Stimulated activated CD8-positive, alpha-beta memory T cell treated with anti-CD3 and anti-CD28 coated beads, Interleukin-15, amount 100 ng/mL, for 1 hour (primary cell): ENCODE measurements at places on chromosomes 3 and 15.

DNA sequence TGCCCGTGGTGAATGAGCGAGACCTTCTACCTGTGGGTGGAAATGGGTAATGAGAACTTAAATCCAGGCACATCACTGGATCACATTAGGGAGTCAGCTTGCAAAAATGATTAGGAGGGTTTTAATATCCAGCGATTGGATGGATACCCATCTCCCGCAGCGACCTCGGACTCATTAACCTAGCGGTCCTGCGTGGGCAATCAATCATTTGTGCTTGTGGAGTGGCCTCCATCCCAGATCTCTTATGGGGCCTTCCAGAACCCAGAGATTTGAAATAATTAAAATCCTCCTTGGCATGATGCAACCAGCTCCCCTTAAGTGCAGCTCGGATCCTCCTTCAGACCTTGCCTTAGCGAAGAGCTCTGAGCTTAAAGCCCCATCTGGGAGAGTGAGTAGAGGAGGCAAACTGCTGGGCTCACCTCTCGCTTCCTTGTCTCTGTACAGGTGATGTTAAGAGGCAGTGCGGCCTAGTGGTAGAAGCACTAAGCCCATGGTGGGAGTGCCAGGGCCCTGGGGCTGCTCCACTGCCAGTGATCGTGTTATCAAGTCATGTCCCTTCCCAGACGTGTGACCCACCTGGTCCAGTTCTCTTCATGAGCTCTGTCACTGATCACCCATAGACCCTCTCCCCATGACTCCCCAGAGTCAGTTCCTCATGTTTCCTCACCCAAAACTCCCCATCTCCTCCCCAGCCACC is 285.2 kb upstream of the TLE3 start:
- no peak for DNase-seq

DNA sequence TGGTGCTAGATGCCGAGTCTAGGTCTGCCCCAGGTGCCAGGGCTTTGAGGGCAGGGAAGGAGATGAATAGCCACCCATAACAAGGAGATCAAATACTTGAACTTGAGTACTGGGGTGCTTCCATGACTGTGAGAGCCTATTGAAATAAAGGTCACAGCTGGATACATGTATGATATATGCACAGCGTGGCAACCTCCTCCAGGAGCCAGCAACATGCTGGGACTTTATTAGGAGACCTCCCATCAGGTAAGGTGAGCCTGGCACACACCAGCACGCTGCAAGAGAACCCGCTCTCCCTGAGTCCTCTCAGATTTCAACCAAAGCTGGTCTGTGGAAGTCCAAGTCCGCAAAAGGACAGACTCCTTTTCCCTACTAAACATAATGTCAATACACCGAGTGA is 10.5 kb upstream of the HES1 start:
- DNase-seq: no peak

DNA sequence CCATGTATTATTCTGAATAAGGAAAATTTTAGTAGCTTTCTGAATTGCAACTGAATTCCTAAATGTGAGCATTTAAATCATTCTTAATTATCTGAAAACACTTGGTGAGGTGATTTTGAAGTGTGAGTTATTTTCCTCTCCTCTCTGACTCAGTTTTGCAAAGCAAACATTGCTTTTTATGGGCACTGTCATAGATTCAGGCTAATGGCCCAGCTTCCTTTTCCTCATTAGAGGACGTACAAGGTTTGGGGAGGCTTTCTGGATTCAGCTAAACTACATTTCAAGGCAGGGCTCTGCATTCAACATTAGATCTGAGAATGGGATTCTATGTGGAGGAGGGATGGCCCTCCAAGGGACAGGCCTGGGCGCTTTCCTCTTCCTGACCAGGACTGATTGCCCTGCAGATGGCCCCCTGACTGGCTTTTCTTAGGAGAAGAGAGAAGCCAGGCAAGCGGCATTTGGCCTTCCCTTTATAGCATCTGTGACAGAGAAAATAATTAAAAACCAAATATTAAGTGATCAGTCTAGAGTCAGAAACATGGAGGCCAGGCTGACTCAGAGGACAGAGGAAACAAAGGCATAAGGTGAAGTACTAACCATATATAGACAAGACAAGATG is 53.0 kb upstream of the STXBP5L start:
- DNase-seq: no peak

- no peak for DNase-seq
Observed at GRCh38 chr3:152043620-152044019, 170.2 kb downstream of the SUCNR1 start.

DNA sequence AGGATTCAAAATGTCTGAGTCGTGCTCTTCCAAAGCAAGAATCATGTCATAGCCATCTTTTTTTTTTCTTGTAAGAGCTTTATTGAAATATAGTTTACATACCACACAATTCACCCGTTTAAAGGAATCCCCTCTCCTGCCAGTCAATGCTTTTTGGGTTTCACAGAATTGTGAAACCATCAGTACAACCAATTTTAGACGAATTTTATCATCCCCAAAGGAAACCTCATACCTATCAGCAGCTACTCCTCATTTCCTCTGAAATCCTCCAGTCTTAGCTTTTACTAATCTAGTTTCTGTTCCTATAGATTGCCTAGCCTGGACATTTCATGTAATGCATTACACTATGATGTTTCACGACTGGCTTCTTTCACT is 39.6 kb downstream of the ADIPOQ start:
- DNase-seq: no peak

DNA sequence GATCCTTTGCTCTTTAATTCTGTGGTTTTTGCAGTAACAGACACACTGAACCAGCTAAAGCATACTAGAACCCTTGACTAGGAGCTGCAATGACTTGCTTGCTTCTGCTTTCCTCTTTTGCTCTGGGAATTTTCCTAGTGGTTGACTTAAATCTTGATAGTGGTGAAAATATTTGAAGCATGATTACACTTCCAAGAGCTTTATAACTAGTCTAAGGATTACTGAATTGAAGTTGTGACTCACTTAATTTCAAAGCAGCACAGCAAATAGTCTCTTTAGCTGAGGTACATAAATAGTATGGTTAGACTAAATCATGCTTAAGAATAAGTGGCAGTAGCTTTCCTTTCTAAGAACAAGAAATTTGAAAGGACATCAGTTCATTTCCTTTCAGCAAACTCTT is 513.5 kb upstream of the GBE1 start:
- no peak for DNase-seq

GRCh38 chr3:131795390-131796090 is 239.3 kb downstream of the CPNE4 start:
- no peak for DNase-seq

DNA sequence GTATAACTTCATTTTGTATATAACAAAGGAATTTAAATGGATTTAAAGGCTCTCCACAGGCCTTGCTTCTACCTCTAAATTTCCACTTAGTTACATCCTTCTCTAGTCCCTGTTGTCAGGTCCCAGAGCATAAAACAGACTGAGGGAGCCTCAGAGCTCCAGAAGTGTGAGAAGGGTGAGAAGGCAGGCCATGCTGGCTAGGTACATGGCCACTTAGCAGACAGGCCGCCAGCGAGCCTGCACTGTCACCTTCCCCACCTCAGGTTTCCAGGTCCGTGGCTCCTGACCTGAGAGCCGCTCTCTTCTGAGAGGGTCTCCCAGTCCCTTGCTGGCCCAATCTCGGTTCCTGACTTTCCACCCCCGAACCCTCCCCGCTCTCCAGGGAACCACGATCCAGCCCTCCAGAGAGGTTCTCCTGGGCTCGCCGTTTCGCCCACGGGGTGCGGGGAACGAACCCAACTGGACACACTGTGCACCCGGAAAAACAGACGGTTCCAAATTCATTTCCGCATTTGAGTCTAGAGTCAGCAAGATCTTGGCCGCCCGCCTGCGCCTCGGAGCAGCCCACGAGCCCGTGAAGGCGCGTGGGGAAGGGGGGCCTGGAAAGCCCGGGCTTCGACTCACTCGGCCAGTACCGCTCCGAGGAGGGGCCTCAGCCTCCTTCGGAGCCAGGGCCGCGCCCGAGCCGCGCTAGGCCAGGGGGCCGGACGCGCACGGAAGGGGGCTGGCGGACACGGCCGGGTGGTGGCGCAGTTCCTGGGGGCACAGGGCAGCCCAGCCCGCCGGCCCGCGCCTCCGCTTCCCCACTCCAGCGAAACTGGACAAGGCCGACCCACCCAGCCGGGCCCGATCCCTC is 16.7 kb upstream of the SOX2 start:
- no peak for DNase-seq

DNA sequence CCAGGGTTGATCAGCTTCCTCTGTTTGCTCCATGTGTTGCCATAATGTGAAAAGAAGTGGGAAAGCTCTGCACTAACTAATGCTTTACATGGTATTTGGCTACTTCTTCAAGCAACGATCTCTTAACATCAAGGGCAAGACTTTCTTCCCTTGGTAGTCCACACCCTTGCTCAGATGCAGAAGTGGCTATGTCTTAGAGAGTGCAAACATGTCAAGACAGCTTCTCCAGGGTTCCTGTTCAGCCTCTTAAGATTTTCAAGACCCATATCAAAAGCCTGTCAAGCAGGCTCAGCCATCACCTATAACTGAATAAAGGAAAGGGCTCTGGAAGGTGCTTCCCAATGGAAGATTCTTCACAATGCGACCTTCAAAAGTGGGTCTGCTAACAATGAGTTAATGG is 64.8 kb upstream of the CSTA start:
- DNase-seq: no peak

GRCh38 chr3:33054100-33055092 is 42.5 kb downstream of the GLB1 start:
- DNase-seq: no peak

GRCh38 chr3:79884354-79884753 is 116.6 kb upstream of the ROBO1 start:
- DNase-seq: no peak

DNA sequence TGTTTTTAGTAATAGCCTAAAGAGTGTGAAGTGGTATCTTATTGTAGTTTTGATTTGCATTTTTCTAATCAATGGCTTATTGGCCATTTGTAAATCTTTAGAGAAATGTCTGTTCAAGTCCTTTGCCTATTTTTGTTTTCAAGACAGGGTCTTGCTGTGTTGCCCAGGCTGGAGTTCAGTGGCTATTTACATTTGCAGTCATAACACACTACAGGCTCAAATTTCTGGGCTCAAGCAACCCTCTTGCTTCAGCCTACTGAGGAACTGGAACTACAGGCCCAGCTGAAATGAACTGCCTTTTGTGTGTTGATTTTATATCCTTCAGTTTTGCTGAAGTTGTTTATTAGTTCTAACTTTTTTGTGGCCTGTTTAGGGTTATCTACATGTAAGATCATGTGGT is 27.9 kb downstream of the BSN start:
- no peak for DNase-seq

GRCh38 chr3:40843851-40844548 is 319.2 kb downstream of the ZNF621 start:
- no peak for DNase-seq

DNA sequence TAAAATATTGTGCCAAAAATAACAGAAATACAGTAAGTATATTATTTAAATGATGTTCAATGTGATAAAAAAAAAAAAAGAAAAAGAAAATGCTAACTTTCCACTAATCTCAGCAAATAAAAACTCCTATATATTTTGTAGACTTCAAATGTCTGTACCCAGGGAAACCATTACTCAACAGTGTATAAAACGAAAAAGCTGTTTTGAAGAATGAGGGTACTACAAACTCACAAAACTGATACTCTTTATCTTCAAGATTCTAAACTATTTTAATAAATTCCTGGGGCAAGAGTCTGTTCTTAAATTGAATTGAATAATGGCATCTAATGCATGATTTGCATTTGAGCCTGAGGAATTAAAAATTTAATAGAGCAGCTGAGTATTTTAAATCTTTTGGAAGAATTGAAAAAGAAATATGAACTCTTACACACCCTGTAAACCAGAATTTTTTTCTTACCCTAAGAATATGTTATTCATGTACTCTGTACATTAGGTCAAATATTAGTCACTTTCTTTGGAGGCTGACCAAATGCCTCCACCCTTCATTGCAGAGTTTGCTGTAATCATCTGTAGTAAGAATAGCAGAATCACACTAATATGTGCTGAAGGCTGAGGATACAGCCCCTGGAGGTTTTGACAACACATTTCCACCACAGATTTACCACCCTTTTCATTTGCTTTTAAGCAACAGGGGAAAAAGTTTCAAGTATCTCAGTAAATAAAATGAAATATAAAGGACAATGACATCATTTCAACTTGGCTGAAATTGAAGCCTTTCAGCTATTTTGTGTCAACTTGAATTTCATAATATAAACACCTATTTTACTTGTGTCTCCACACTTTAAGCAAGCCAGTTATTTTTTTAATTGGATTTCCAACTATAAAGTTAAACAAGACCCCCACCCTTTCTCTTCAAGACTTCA is 79.7 kb downstream of the FBN1 start:
- DNase-seq: no peak

DNA sequence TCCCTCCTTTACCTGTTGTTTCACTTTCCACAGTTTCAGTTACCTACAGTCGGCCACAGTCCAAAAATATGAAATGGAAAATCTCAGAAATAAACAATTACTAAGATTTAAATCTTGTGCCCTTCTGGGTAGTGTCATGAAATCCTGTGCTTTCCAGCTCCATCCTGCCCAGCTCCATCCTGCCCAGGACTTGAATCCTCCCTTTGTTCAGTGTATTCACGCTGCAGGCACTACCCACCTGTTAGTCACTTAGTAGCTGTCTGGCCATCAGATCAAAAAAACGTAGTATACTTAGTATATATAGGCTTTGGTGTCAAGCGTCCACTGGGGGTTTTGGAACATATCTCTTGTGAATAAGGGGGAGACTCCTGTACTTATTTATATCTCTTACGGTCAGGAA is 329.0 kb upstream of the SEMA6D start:
- DNase-seq: no peak

DNA sequence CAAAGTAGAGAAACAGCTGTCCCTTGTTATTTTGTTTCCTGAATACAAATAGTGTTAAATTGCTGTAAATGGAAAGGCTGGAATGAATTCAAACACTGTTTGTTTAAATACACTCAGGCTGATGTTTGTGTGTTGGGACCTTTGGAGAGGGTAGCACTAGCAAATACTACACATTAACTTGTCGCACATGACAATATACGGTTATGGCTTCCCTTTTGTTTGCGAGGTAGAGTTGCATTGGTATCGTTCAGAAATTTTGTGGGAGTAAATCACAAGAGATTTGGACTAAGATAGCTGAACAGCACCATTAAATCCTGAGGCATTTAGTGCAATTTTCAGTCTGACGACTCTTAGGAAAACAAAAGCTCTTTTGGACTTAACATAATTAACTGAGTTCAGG is 213.0 kb upstream of the ROBO2 start:
- no peak for DNase-seq

DNA sequence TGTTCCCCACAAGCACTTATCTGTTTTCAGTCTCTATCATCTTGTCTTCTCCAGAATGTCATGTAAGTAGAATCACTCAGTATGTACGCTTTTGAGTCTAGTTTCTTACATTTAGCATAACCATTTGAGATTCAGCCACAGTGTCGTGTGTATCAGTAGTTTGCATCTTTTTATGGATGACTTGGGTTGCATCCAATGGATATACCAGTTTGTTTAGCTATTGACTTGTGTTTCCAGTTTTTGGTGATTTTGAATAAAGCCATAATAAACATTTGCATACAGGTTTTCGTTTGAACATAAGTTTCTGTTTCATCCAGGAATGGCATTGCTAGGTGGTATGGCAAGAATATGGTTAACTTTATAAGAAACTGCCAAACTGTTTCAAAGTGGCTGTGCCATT is 12.1 kb downstream of the GRIP2 start:
- no peak for DNase-seq
